ENCODE measurements at places on chromosomes 7 and 10.

GRCh38 chr10:31030260-31030659 is 1.4 kb downstream of the ZNF438 start:
- no peak for DNase-seq

DNA sequence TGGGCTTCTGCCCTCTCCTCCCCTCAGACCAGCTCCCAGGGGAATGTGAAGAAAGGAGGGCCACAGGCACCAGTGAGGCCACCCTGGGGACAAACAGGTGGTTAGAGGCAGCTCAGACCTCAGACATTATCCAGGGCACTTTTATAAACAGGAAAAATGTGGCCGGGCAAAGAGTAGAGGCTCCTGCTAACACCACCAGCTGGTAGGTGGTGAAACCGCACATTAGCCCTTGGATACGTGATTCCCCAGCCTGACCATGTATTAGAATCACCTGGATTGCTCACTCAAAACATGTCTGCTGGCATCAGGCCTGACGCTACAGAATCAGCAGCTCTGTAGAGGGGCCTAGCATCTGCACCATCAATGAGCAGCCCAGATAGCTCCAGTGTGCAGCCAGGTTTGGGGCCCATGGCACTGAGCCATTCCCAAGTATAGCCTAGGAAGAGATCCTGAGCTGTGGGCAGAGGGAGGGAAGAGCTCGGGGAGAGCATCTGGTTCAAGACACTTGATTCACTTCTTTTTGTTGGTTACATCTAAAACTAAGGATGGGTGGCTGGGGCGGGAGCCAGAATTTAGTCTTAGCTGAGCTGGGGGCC is 37.1 kb downstream of the GPR26 start:
- no peak for DNase-seq

DNA sequence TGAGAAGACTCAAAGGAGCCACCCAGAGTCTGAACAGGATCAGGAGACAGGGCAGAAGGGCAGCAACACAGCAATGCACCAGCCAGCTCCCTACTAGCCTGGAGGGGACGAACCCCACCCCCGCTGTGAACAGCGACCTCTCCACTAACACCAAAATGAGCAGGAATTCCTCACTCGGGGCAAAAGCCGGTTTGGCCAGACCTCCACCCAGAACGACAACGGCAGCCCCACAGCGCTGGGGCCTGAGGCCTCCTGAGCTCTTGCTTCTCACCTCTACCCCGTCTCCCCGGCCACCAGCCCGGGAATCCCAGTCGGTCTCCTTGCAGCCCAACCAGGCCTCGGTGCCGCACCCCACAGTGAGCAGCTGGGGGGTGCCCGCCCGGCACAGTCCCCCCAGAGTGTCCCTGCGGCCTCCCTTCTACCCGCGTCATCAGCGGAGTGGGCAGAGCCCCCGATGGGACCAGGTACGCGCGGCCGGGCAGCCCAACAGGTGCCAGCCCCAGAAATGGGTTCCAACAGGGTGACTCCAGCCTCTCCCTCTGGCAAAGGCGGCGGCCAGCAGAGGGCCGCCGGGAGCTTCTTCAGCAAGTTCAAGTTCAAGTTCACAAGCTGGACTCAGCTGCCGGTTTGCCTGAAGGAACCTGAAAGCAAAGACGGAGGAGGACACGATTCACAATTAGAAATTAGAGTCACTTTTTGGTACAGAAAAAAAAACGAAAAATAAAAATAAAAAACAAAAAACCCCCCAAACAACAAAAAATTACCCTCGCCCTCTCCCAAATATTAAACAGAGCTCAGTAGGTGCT is 129.0 kb downstream of the MARCHF5 start:
- no peak for DNase-seq

- DNase-seq = no peak
Observed at GRCh38 chr10:23604613-23605012, 165.7 kb downstream of the OTUD1 start.

GRCh38 chr10:97163181-97163580 is 22.6 kb downstream of the SLIT1 start:
- no peak for DNase-seq

- DNase-seq = no peak
Observed at GRCh38 chr10:119406601-119407253, 135.8 kb downstream of the RGS10 start.

DNA sequence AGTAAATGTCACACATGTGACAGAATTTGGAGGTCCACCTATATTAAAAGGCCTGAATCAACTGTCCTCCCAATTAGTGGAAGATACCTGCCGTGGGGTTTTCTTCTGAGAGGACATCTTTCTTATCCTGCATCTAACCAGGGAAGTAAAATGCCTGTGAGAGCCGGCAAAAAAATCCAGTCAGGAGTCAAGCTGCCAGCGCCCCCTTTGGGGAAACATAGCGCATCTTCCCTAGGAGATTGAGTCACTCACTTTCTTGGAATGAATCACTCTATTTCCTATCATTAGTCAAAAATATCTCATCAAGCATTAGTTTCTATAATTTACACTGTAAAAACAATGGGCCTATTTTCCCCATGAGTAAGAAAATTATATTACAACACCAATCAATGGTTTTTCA is 66.4 kb upstream of the ANK3 start:
- DNase-seq = no peak

DNA sequence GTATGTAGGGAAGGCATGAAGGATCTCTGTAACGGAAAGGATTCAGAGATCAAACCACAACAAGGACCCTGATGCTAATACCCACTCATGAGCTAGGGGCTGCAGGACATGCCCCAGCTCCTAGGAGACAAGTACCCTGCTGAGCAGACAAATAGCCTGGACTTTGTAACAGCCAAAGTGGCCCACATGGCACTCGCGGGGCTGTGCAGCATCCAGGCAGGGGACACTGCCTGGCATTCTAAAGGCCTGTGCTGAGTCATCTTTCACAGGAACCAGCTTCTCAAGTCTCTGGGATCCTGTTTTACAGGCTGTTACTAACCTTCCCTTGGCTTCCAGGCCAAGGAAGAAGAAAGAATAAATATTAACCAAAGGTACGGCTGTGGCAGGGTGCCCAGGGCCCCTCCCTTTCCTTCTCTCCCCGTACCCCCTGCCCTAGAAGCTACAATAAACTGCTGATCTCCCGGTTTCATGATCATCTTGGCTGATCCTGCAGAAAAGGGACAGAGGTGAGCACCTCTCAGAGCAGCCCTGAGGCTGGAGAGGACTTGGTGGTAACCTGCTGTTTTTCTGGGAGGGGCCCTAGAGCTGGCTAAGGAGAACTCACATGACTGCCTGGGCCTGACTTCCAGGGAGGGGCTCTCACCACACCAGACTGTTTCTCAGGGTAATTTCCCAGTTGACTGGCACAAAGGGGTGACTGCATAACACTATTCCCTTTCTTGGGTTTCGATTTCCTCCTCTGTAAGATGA is 4.2 kb upstream of the RPEL1 start:
- no peak for DNase-seq

DNA sequence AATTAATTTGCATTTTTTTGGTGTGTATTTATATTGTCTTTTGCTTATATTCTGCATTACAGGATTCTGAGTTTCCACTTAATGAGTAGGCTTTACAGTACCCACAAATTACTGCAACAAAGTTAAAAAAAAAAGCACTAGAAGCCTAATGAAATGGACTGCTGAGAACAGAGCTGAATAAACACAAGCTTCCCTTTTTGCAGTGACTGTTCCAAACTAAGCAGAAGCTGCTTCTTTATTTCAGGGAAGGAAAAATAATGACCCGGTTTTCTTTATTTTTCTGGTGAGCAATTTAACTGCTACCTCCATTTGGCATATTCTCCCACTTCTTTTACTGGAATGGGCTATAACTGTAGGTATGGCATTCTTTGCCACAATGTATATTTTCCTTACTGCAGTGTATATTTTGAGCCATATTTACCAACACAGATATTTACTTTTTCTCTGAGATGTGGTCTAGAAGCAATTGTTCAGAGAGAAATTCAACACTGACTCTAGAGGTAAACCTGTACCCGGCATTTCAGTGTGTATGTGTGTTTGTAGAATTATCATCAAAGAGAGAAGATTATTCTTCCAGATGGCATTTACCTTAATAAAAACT is 56.9 kb downstream of the HDAC9 start:
- no peak for DNase-seq

DNA sequence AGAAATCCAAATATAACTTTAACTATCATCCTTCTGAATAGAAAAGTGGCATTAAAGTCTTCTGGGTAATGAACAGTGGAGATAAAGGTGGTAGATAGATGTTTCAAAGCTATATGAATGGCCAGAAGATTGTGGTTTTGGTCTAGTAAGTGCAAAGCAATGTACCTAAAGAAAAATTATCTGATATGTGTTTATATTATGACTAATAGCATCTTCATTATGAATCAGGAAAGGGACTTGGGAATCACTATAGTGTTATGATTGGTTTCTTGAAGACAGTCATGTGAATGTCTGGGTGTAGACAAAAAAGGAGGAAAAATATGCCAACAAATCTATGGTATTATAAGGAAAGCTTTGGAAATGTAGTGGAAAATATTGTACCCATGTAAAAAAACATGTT is 3.0 kb downstream of the ZNF518A start:
- DNase-seq = no peak

GRCh38 chr10:10734356-10735064 is 283.2 kb upstream of the CELF2 start:
- no peak for DNase-seq

GRCh38 chr7:21044913-21045568 is 258.4 kb upstream of the SP8 start:
- DNase-seq = no peak

DNA sequence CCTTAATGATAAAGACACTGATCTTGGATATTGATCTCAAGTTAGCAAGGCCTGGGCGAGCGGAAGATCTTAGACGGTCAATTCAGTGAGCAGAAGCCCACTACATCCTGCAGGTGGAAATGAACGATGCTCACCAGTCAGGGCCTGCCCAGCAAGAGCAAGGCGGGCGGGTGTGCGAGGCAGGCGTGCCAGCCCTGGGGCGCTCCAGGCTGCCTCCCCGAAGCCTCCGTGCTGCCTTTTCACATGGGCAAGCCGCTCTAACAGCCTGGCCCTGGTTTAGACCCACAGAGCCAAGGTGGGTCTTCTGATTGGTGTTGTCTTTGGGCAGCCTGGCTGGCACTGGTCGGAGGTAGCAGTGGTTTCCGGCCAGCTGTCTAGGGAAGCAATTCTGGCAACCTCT is 475.1 kb upstream of the FOXK1 start:
- DNase-seq = no peak

DNA sequence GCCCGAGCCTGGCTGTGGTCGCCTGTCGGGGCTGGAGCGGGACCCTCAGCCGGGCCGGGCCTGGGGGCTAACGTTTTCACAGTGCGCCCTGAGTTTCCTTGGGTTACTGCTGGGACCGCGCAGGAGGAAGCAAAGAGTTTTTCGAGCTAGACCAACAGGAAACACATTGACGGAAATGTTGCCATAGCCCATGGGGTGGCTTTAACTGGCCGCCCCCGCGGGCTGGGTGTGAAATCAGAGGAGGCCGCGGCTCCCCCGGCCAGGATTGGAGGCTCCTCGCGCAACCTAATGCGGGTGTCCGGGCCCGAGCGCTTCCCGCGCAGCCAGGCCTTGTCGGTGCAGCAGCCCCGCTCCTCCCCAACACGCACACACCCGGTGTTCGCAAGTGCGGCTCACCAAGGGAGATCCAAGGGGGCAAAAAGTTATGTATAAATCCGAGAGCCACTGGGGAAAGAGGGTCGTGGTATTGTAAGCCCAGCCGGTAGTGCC is 1.9 kb downstream of the HHEX start:
- DNase-seq = no peak

DNA sequence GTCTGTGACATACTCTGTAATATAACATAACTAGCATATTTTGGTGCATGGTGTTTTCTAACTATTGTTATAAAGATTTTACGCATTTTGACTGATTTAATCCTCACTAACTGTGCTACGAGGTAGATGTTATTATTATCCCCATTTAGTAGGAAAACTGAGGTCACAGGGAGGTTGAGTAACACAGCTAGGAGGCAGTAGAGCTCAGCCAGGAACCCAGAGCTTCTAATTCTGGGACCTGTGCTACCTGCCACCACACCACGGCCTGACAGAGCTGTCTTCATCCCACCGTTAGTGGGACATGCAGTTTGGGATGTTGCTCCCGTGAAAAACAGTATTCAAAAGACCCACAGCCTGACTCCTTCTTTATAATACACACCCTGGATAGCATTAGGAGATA is 962.5 kb downstream of the CNTNAP2 start:
- DNase-seq = no peak

DNA sequence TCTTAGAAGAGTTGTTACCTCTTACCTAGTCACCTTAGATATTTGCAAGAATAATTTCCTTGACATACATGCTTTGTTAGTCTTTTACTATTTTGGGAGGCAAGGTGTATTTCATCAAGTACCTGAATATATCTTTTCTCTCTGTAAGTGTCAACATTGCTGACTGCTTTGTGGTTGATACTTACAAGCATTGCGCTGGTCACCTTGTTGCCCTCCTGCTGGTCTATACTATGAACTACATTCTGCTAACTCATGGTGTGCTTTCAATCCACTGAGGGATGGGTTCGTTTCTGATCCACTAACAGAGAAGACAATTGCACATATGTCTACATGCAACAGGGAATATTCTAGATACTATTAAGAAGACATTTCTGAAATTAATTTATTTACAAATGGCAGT is 837.8 kb upstream of the COBL start:
- DNase-seq = no peak

DNA sequence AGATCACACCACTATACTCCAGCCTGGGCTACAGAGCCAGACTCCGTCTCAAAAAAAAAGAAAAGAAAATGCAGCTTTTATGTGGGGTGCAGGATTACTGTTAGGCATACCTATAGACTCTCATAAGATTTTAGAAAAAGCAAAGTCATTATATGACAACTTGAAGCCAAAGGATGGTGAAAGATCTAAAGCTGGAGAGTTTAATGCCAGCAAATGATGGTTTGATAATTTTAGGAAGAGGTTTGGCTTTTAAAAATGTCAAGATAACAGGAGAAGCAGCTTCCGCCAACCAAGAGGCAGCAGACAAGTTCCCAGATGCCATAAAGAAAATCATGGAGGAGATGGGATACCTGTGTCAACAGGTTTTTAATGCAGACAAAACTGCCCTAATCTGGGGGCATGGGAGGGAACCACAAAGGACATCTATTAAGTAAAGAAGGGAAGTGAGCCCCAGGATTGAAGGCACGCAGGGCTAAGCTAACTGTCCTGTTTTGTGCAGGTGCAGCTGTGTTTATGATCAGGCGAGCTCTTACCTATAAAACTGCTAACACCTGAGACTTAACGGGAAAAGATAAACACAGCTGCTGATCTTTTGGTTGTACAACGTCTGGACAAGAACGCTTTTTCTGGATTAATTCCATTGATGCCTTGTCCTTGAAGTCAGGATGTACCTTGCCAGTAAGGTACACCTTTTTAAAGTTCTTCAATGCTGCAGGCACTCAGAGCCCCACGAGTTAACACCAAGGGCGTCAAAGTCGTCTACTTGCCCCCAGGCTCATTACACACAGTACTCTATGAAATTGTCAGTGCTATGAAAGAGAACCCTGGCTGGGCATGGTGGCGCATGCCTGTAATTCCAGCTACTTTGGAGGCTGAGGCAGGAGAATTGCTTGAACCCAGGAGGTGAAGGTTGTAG is 10.5 kb upstream of the ANKRD61 start:
- DNase-seq = no peak

- DNase-seq = no peak
Observed at GRCh38 chr7:11795231-11795630, 36.8 kb downstream of the THSD7A start.

Data from stimulated activated CD8-positive, alpha-beta memory T cell treated with anti-CD3 and anti-CD28 coated beads, Interleukin-7, amount 100 ng/mL, for 1 hour (primary cell).